Inflammatory macrophage treated with lipopolysaccharide for 4 hours (primary cell): ENCODE measurements at places on chromosomes 6 and 20.

DNA sequence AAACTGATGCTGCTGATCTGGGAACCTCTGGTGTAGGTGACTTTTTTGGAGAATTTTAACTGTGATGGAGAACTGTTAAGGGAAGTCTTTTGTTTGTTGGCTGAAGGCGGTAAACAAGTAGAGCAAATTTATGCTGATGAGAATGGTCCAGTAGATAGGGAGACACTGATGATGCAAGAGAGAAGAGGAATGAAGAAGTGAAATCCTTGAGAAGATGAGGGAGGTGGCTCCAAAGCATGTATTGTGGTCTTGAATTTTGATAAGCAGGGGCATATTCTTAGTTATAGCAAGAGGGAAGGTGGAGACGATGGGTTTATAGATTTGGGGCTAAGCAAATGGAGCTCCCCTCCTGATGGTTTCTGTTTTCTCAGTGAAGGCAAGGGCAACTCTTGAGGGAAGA lies 22.0 kb downstream of the MAPK14 start:
- DNase-seq: no peak

- DNase-seq: no peak
Observed at GRCh38 chr6:9520417-9521151, 894.3 kb downstream of the TFAP2A start.

GRCh38 chr6:142697922-142698321 lies 247.1 kb downstream of the HIVEP2 start:
- DNase-seq: no peak

DNA sequence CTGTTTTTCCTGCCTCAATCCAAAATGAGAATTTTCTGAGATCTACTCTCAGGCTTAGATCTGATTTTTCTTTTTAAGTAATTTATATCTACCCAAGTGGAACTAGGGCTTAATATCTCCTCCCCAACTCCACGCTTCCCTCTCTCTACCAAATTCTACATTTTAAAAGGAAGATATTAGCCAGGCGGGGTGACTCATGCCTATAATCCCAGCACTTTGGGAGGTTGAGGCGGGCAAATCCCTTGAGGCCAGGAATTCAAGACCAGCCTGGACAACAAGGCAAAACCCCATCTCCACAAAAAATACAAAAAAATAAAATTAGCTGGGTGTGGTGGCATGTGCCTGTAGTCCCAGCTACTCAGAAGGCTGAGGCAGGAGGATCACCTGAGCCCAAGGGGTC lies 61.0 kb downstream of the MTFR2 start:
- DNase-seq: no peak

- peak; percentile 33 for DNase-seq
Observed at GRCh38 chr6:108760126-108761050, 87.8 kb upstream of the ARMC2 start.

GRCh38 chr20:48921883-48922820 lies 641 bp downstream of the ARFGEF2 start:
- no peak for DNase-seq

GRCh38 chr20:815914-816606 lies 17.5 kb upstream of the FAM110A start:
- peak; percentile 57 for DNase-seq

DNA sequence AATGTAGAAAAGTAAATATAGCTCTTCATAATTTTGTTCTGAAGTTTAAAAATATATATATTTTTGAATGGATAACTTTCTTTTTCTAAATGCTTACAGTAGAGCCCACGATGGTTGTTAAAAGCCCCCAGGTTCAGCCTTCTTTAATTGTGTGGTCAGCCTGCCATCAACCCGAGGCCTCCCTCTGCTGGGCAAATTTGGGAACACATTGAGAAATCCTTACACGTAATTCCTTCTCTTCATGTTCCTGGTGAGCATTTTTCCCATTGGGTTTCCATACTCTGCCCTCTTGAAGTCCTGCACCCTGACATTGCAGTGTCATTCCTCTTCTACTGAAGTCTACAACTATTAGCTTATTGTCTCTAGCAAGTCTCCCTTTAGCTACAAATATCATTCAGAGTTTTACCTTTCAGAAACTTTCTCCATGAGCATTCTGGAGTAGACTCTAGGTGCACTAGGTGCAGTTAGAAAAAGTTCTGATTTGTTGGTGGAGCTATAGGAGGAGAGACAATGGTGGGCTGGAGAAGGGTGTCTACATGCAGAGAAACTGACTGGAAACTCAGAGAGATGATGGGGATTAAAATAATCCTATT lies 40.6 kb downstream of the TRIM38 start:
- DNase-seq: peak; percentile 44

DNA sequence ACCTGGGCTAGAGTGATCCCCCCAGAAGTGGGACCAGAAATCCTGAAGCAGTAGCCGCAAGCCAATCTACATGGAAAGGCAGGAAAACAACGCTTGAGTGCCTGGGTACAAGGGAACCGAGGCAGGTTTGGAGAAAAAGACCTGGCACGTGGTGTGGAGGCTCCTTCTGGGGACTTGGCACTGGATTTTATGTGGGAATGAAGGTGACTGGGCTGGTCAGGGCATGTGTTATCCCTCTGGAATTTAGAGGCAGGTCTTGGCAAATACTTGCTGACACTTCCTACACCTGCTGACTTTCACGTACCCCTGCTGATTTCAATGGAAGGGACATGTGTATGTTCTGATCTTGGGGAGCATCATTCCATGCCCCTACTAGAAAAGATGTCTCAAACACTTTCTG lies 25.0 kb upstream of the FAM217A start:
- DNase-seq: no peak

GRCh38 chr20:62209850-62210495 lies 10.1 kb downstream of the HRH3 start:
- no peak for DNase-seq

GRCh38 chr6:146915671-146916127 lies 288.5 kb upstream of the STXBP5 start:
- peak; percentile 83 for DNase-seq

DNA sequence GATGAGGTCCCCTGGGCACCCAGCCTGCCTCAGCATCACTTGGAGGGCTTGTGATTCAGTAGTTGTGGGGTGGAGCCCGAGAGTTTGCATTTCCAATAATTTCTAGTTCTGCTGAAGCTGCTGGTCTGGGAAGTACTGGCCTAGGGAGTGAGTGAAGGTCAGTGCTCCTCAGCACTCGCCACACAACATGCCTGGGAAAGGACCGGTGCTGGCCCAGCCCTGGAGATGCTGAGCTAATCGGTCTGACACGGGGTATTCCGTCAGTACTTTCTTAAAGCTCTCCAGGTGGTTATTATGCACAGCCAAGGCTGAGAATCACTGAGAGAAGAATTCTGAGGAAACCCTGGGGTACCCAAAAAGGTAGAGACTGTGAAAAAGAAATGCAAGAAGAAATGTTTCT lies 228.2 kb downstream of the TMEM242 start:
- no peak for DNase-seq

DNA sequence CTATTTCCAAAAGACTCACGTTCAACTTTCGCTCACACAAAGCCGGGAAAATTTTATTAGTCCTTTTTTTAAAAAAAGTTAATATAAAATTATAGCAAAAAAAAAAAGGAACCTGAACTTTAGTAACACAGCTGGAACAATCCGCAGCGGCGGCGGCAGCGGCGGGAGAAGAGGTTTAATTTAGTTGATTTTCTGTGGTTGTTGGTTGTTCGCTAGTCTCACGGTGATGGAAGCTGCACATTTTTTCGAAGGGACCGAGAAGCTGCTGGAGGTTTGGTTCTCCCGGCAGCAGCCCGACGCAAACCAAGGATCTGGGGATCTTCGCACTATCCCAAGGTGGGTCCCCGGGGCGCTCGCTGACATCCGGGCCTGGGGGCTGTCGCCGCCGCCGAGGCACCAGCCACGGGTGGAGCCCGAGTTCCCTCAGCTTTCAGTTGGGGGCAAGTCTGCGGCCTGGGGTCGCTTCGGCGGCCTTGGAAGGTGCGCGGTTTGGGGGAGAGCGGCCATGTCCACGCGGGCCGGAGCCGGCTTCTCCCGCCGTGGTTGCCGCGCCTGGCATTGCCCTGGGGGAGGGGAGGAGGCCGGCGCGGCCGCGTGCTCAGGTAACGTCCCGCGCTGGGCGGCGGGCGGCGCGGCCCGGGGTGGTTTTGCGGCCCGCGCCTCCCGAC lies 429 bp downstream of the AMD1 start:
- peak; percentile 29 for DNase-seq

GRCh38 chr6:105196076-105196475 lies 16.3 kb upstream of the POPDC3 start:
- DNase-seq: no peak

DNA sequence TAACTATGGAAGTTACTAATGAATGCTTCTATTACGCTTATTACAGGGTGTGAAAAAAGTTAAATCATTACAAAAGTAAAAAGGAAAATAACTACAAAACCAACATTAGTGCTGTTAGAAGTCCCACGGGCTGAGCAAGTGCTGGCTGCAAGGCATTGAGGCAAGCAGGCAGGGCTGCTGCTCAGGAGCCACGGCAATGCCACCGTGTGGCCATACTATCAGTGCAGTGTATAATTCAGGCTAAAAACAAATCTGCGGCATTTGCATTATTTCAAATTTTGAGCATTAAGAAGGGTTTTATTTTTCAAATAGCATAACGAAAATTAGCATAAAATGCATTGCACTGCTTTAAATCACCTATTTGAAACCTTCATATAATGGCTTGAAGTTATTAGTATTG lies 17.1 kb downstream of the IFNGR1 start:
- no peak for DNase-seq
